Umbilical cord (tissue), 2 donors: ENCODE measurements at places on chromosomes 12 and 14. TPM values are rescaled to one million over a fixed set of nuclear protein-coding genes. Genes with fewer than 3 reads are reported as not detected.
A peak's percentile ranks its signal among the peaks of the same experiment; 100 is the strongest.

The C3AR1 gene
- 9.6 TPM for total RNA-seq

The MYH6 gene
- not detected for total RNA-seq

The KRT78 gene
- 8.7 TPM for total RNA-seq

The TSHR gene
- 13.0 TPM for total RNA-seq

The KRT6C gene
- total RNA-seq = 2.6 TPM

- no peak for DNase-seq
Observed at GRCh38 chr12:89593233-89593632, 67.4 kb upstream of the POC1B start.

DNA sequence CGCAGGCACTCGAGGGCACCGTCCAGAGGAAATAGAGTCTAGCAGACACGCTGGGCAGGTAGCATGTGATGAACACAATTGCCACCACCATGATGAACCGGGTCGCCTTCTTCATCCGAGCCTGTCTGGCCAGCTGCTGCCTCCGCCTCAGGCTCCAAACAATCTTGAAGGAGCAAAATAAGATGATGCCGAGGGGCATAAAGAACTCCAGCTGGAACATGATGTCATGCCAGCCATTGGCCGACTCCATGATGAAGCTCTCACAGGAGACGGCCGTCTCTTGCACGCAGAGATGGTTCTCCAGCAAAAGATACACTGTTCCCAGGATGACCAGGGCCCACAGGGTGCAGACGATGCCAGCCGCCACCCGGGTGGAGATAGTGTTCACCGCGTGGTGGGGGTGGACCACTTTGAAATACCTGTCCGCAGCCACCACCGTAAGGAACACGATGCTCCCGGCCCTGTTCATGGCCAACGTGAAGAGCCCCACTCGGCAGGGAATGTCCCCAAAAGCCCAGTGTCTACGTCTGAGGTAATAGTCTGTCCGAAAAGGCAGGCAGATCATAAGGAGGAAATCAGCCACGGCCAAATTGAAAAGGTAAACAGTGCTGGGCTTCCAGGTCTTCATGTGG, 945 bp downstream of the HCAR1 start:
- DNase-seq = no peak

DNA sequence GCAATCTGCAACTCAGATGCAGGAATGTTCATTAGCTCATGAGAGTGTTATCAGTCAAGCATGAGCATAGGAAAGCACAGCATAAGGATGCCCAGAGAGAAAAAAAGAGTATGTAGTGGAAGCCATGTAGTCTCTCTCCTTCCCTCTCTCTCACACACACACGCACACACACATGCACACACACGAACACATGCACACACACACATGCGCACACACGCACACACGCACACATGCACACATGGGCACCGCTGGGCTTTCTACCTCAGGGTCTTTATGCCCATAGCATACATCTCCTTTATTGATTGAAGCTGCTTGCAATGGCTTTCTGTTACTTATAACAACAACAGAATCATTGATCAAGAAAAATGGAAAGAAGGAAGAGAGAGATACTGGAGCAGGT, 240.9 kb downstream of the ETNK1 start:
- no peak for DNase-seq

- DNase-seq = no peak
Observed at GRCh38 chr12:110004598-110004997, 5.4 kb downstream of the ANKRD13A start.

DNA sequence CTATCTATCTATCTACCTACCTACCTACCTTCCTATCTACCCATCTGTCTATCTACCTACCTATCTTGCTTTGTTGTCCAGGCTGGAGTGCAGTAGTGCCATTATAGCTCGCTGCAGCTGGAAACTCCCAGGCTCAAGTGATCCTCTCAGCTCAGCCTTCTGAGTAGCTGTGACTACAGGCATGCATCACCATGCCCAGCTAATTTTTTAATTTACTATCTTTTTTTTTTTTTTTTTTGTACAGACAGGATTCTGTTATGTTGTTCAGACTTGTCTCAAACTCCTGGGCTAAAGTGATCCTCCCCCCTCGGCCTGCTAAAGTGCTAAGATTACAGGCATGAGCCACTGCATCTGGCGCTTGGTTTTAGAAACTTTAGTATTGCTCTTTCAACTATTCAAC, 762.4 kb downstream of the SLC6A15 start:
- DNase-seq = peak; percentile 87

DNA sequence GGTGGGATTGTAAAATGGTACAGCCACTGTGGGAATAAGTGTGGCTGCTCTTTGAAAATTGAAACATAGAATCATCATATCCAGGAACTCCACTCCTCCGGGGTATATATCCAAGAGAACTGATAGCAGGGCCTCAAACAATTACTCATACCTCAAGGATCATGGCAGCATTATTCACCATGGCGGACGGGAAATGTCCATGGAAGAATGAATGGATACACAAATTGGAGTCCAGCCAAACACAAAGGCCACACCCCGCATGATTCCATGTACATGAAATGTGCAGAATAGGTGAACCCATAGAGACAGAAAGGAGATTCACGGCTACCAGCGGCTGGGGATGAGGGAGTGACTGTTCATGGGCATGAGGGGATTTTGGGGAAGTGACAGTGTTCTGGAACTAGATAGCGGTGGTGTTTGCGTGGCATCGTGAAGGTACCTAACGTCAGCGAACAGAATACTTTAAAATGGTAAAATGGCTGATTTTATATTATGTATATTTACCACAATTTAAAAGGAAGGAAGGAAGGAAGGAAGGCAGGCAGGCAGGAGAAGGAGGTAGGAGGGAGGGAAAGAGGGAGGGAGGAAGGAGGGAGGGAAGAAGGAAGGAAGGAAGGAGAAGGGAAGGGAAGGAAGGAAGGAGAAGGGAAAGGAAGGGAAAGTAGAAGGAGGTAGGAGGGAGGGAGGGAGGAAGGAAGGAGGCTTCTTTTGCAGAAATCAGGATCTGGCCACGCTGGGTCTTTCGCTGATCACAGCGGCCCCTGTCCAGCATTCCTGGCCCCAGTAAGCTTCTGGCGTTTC, 14.1 kb upstream of the NCOR2 start:
- DNase-seq = no peak

DNA sequence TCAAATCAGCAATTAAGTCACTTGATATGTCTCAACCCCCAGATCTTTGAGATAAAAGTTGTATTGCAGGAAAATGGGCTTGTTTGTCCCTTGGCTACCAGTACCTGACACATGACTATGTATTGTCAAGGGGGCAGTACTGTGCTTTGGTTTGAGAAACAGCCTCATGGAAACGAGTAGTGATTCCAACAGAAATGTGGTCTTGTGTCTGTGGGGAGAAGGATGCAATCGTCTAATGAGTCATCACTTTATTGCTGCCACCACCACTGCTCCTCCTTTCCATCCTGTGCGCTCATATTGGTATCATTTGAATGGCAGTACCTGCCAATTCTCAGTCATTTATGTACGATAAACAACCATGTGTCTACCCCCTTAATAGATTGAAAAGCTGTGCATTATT, 72.8 kb upstream of the ARHGAP5 start:
- no peak for DNase-seq

- no peak for DNase-seq
Observed at GRCh38 chr12:110501399-110501751, 536 bp downstream of the VPS29 start.
